Stimulated activated naive CD4-positive, alpha-beta T cell treated with Interleukin-2 at 50 U/mL for 16 hours (primary cell): ENCODE measurements at places on chromosomes 12 and 14.

DNA sequence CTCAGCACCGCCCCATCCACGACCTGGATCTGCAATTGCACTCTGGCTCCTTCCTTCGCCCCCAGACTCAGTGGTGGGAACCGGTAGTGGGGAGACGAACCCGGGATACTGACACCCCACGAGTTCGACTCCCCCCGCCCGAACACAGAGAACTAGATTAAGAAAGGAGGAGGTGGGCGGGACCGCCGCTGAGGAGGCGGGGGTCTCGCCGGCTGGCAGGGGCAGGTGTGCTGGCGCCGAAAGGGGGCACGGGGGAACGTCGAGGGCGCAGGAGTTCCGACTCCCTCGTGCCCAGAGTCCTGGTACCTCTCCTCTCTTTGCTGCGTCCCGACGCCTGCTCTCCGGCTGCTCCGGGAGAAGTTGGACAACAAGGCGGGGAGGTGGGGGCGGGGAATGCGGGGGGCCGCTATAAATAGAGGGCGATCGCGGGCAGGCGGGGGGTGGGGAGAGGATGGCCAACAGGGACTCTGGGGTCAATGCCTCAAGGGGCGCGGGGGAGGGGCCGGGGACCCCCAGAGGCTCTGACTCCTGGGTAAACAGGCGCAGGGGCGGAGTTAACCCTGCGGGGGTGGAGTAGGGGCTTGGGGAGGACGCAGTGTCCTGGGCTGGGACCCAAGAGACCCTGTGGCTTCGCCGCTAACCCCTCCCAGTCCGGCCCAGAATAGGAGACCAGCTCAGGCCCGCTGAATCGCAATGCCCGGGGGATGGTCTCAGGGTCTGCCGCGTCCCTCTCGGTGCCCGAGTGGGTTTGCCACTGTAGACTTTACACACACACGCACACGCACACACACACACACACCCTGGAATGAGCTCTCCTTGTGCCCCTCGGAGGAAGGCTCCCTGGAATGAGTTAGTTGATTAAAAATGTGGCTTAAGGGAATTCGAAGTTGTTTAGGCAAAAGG lies 761 bp upstream of the NDRG2 start:
- no peak for DNase-seq

DNA sequence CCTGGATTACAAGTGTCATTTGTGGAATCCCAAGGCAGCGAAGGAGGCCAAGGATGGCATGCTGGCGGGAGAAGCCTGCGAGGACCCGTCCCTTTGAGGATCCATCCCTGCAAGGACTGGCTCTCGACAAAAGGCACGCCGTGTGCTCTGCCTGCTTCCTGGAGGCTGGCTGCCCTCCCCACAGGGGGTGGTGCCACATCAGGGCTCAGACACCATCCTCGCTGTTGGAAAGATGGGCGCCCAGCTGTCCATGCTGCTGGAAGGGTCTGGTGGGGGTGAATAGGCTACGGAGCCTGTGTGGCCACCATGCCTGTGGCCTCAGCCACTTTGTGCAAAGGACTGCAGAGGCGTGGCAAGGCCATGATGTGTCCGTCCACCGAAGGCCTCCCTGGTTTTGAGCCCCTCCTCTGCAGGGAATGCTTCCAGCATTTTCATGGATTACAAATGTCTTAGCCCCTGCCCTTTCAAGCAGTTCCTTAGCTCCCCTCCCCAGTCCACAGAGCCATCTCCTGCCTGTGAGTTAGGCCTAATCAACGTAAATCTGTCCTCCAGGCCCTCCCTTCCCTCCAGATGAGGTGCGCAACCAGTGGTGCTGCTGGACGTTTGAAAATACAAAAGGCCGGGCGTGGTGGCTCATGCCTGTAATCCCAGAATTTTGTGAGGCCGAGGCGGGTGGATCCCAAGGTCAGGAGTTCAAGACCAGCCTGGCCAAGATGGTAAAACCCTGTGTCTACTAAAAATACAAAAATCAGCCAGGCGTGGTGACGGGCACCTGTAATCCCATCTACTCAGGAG lies 22.1 kb downstream of the ZBTB42 start:
- no peak for DNase-seq

GRCh38 chr12:79527473-79527872 lies 163.3 kb downstream of the PAWR start:
- no peak for DNase-seq

- DNase-seq = no peak
Measured at GRCh38 chr14:71115821-71116567, 208.7 kb downstream of the PCNX1 start.

GRCh38 chr12:80708975-80709328 lies 1.5 kb downstream of the MYF6 start:
- DNase-seq = no peak

DNA sequence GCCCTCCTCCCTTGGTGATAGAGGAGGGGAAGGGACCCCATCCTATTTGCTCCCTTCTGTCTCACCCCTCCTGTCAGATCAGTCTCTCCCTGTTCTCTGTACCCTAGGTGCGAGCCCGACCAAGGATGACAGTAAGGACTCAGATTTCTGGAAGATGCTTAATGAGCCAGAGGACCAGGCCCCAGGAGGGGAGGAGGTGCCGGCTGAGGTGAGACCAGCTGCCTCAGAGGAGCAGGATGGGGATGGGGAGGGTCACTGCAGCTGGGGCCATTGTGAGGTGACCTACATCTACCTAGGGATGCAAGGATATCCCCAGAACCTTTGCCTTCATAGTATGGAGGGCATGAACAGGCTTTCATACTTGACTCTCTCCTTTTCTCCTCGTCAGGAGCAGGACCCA lies 22.2 kb downstream of the AGAP2 start:
- DNase-seq = no peak

DNA sequence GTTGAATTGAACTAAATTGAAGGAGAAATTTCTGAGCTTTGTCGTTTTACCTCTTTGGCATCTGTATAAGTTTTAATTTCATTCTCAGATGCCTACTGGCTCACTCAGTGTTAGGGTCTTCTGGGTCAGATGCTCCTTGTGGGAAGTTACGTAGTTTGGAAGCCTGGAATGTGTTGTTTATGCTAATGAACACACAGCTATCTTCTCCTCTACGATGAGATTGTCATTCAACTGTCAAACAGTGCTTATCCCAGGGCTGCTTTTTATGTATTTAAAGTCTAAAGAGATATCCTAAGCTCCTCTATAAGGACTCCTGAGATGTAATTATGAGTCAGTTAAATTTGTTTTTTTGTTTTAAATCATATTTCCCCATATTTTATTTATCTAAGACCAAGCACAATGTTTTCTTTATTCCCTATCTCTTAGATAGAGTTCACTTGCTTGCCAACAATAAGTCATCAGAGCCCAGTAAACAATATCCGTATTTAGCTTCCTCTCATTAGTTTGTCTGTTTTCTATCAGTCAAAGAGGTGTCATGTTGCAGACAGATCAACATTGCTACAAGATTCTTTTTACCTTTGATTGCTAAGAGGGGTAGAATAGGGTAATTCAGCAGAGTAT lies 368.0 kb upstream of the PDE3A start:
- no peak for DNase-seq

- DNase-seq = no peak
Measured at GRCh38 chr14:70884595-70885342, 22.5 kb upstream of the PCNX1 start.

DNA sequence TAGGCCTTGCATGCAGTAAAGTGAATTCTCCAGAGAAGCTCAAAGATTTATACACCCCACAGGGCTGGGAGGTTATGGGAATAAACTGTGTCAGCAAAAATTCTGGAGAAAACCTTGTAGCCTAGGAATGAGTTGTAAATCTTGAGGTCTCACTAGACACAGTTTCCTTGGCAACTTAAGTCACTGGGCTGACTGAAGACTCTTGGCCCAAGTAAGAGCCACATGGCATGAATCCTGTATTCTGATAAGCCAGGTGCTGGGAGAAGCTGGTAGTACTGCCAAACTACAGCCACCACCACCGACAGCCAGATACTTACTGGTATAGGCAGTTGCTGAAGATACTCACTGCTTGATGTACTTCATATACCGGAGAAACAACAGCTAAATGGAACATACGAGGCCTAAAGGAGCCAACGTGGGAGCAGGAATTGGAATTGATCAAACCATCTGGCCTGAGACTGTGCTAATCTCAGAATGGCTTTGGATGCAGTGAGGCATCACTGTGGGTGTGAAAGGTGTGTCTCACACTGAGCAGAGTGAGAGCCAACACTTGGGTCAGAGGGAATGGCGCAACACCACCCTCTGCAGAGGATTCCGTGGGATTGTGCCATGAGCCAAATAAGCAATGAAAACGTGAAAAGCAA lies 102.8 kb upstream of the TMCC3 start:
- DNase-seq = no peak
